WTC11 (cell line): ENCODE measurements at places on chromosomes 3 and 15.
A peak's percentile ranks its signal among the peaks of the same experiment; 100 is the strongest.

DNA sequence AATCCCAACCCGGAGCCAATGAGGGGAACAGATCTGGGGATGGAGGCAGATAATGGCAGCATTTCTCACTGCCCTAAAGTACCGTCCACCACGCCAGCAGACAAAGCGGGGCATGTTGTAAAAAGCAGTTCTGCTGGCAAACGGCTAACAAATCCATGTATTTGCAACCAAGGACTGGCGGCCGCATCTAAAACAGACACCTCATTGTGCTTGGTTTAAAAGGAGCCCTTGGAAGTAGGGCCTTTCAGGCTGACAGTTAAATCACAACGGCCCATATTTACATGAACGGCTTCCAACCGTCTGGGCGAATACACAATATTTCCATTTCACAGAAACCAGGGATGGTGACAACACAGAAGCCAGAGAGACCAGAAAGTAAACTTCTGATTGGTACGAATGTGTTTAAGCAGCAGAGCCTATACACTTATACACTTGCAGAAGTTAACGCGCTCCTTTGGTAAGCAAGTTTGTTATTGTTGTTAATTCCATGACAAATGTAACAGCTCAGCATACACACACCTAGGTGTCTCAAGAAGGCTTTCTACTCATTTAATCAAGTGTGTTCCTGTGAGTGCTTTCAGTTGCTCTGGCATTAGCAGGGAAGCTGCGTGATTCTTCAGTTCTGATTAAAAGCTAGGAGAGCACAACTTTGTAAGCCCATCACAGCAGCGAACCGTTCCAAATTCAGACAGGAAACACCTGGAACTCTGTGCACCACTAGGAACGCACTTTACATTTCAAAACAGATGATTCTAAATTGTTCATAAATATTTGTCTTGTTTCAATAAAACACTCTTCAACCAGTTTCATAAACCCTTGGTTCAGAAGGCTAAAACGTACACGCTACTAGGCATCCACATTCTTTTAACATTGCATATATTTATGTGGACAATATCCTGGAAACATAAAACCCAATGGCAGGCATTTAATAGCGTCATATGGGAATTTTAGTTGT is 112.9 kb downstream of the PDZRN3 start:
- no peak for DNase-seq

DNA sequence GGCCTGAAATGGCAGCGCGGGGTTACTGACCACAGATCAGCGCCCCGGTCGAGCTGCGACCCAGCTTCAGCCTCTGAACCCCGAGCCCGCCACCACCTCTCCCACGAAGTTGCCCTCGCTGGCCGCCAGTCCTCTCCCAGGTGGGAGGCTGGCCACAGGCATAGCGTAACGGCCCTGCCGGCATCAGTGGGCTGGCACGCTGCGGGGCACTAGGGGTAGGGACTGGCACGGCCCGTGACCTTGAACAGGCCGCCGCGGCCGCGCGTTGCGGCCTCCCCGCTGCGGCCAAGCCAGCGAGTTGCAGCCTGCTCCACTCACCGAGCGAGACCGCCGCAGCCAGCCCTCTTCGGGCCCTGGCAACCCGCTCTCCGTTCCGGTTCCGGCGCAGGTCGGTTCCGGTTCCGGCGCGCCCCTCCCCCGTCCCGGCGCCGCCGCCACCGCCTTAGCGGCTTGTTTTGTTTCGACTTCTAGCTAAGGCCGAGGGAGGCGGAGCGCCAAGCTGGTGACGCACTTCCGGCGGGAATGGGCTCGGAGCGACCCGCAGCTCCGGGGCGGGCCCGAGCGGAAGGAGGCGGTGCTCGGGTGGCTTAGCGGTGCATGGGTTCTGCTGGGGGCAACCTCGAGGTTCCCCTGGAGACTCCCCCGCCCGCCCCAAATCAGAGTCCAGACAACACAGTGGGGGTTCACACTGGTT is at the start of gene USP19:
Gene USP19 (minus strand): TSS at position 386 of the 694 bp plus-strand sequence. CDS start 1,678 bp downstream, outside the sequence.
- peak; percentile 93 for DNase-seq

DNA sequence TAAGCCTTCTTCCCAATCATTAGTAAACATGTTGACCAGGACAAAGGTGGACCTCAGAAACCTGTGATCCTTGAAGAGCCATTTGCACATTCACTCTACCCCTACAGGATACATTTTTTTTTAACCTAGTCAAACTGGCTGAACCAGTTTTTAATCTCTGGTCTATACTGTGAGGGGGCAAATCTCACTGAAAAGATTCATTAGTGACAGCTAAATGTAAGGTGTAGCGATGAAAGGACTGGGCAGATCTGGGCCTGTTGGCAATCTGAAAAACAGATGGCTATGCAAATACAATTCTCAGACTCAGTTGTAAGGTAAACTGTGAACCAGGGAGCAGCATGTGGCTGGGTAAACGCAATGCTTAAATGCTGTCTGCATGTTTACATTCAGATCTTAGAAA is 75.6 kb upstream of the SNTN start:
- DNase-seq = no peak

- no peak for DNase-seq
These were observed 315.1 kb upstream of the MME start for GRCh38 chr3:154764856-154765640.

DNA sequence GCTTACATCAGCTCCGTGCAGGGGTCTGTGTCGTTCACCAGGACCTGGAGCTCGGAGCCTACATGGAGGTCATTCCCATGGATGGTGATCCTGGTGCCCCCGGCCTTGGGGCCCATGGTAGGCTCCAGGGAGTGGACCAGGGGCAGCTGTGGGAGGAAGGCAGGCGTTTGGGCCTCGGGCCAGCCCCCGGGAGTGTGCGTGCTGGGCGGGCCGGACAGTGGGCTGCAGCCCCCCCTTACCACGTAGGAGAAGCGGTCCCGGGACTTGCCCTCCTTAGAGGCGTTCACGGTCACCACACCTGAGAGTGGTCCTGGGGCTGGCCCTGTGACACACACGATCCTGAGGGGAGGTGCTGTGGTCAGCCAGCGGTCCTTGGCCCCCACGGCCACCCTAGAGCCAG is 29.6 kb downstream of the H1-8 start:
- DNase-seq = no peak

GRCh38 chr3:31522152-31522551 is 10.6 kb upstream of the STT3B start:
- DNase-seq = no peak

- DNase-seq = no peak
These were observed 12.1 kb upstream of the FBLN2 start for GRCh38 chr3:13536832-13537231.

- DNase-seq = no peak
These were observed 217.2 kb upstream of the UBE2E1 start for GRCh38 chr3:23588547-23588946.

DNA sequence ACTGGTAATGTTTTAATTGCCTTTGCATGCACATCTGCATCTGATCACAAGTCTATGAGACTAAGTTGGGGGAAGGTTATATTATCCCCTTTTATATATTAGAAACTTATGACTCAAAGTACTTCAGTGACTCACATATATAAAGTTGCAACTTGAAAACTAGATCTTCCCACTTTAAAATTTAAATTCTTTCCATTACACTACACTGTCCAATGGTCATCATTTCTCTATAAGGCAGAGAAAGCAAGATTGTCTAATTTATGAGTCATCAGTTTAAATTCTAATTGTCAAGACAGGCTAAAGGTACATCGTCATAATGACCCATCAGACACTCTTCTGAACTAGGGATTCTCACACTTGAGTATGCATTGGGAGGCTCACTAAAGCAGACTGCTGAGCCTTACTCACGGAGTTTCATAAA is 37.9 kb downstream of the CPA3 start:
- DNase-seq = no peak

DNA sequence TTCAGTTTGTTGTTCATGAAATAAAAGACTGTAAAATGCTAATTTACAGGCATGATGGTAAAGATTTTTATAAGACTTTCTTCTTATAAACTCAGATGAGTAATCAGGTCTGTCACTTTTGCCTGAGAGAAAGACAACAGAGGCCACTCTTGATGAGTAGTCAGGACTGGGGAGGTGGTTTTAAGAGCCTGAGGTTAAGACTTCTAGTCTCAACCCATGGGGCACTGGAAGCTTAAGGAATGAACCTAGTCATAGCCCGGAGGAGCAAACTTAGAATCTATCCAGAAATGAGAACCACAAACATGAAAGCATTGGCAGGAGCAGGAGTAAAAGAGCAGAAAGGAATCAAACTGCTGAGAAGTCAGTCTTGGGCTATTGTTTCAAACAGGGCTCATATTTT is 846.3 kb upstream of the ARPP21 start:
- DNase-seq = no peak

DNA sequence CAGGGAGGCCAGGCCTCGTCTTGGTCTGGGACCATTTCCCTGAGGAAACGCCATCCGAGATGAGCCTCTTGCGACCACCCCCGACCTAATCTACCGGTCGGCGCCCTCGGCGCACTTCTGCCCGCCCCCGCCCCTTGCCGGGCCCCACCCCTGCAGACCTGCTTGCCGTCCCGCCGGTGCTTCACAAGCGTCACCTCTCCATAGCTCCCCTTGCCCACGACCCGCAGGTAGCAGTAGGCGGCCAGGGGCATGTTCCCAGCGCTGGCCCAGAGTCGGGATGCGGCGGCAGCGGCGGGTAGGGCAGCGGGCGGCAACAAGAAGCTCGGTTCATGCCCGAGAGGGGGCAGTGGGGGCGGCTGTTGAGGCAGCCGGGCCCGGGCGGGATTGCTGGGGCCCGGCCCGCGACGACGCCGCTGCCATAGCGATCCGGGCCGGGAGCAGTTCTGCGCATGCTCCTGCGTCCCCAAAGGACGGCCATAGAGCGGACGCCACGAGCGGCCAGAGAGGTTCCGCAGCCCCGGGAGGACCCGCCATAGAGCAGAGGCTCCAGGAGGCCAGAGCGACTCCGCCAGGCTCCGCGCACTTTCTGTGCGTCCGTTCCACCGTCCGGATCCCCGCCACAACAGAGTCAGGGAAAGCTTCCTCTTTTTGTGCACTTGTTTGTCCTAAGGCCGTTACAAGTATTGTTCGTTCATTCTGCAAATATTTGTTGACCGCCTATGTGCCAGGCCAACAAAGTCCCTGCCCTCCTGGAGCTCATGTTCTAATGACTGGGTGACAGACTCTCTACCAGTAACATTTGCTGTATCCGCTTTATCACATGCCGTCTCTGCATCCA is at the start of gene NEK4:
Gene NEK4 (minus strand): TSS at position 445 of the 838 bp plus-strand sequence. CDS start 194 bp downstream, at position 251.
- DNase-seq = peak; percentile 95

DNA sequence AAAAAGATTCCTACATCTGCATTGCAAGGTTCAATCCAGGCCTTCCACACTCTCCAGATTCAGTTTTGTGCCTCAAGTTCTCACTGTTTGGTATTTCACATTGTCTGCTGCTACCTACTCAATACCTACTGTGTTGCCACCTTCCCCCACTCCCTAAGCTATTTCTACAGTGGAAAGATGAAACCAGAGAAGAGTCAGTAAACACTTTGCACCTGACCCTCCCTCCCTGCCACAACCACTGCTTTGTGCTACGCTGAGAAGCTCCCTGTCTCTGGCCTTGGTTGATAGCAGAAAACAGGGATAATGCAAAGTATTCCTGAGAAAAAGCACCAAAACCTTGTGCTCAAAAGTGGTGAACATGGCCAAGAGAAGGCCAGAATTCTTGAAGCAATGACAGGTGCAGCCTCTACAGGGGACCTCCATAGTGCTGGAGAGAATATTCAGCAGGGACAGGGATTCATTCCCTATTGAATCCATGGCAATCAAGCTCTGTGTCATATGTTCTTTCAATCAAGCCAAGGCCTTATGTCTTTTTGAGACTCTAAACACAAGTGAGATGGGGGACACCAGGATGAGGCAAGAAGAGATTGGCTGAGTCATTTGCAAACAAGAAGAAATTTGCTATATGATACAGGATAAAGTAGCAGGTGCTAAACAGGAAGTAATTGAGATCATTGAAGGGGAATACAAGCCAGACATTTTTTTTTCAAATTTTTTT is 83.5 kb upstream of the LIPC start:
- DNase-seq = no peak
